SJCRH30 (cell line): ENCODE measurements at places on chromosomes 3 and 15.

GRCh38 chr3:120460862-120461261, 10.1 kb upstream of the FSTL1 start:
- DNase-seq = no peak

DNA sequence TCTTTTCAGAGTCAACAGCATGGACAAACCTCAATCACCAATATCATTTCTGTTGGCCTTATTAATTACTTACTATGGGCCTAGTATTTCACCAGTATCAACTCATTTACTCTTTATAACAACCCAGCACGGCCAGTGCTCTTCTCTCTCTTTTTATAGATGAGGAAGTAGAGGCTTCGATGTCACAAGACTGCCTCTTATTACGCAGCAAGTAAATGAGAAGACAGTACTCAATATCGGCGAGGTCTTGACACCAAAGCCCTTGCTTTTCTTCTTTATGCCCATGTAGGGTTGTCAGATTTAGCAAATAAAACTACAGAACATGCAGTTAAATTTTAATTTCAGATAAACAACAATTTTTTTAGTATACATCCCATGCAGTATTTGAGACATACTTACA, 99.0 kb upstream of the KCNMB2 start:
- no peak for DNase-seq

GRCh38 chr3:101963902-101964362, 114.6 kb downstream of the NFKBIZ start:
- no peak for DNase-seq

DNA sequence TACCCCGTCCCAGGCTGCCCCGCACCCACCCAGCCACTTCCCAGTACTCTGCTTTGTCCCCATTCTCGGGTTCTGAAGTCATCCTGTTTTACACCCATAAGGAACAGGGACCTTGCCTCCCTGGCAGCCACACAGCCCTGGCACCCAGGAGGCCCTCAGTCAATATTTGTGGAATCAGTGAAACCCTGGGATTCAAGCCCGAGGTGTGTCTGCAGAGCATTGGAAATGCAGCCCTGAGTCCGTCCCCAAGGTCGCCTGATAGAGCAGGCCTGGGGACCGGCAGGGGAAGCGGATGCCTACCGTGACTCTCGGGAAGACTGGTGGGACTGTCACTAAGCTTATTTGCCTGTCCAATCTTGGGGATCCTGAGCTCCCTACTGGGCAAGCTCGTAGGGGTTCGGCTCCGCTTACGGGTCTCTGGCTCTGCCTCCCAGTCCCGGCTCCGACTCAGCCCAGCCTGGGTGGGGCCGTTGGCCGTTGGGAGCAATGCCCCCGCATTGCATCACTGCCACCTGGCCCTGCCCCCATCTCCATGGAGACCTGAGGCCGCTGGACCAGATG, 64.4 kb upstream of the TAMM41 start:
- no peak for DNase-seq

GRCh38 chr15:39573844-39574243, 7.0 kb upstream of the THBS1 start:
- no peak for DNase-seq

DNA sequence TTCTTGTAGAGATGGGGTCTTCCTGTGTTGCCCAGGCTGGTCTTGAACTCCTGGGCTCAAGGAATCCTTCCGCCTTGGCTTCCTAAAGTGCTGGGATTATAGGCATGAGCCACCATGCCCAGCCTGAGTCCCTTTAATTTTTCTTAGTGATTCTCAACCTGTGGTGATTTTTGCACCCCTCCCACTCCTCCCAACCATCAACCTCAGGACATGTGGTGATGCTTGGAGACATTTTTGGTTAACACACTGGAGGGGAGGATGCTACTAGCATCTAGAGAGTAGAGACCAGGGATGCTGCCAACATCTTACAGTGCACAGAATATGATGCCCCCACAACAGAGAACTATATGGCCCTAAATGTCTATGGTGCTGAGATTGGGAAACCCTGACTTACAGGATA, 83.0 kb upstream of the LMOD3 start:
- no peak for DNase-seq

- no peak for DNase-seq
Measured at GRCh38 chr3:122184591-122184929, 1.1 kb downstream of the CASR start.

GRCh38 chr3:159775372-159775961, 213.2 kb upstream of the IL12A start:
- peak; percentile 49 for DNase-seq

DNA sequence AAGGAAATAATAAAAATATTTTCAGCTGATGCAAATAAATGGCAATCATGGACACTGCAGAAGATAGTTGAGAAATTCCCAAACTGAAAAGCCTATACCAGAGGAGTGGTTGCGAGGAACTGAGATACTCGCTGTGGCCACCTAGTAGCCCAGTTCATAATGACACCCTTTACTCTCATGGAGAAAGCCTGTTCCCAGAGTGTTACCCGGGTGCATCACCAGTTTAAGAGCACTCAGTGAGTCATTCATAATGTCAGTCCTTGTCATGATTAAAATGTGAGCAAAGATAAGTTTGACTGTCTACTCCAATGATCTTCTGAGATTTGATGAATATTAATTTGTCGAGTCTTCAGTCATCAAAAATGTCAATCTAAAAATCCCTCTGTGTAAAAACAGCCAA, 138.4 kb upstream of the LRRC3B start:
- DNase-seq = peak; percentile 5

GRCh38 chr3:194285024-194285849, 65.9 kb downstream of the CPN2 start:
- DNase-seq = no peak

DNA sequence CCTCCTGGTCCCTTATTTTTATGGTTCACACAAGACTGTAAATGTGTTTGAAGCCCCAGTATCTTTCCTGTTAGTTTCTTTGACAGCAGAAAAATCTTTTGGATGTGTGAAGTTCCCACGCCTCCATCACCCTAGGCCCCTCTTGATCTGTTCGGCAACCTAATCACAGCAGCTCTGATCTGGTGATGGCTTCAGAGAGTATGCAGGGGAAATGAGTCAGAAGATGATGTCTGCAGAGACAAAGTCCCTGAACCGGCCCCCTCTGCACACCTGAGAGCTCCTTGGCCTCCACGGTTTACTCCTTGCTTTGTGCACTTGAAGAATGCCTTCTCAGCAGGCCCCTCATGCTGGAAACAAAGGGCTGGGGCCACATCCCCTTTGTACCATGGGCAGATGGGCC, 63.5 kb downstream of the CLDN11 start:
- DNase-seq = no peak

DNA sequence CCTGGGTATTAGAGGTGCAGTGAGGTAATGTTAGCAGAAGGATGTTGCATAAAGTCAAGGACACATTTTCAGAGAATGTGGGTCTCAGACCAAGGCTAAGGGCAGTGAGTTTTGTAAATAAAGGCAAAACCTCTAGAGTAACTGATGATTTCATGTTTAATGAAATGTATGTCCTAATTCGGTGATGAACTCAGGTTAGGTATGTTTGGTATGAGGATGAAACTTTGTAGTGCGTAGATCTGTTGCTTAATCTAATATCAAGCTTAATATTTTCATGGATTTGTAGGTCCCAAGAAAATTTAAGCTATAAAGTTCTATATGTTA, 3.6 kb downstream of the USP50 start:
- DNase-seq = no peak

GRCh38 chr15:52121006-52121405, 8.4 kb upstream of the BCL2L10 start:
- no peak for DNase-seq

DNA sequence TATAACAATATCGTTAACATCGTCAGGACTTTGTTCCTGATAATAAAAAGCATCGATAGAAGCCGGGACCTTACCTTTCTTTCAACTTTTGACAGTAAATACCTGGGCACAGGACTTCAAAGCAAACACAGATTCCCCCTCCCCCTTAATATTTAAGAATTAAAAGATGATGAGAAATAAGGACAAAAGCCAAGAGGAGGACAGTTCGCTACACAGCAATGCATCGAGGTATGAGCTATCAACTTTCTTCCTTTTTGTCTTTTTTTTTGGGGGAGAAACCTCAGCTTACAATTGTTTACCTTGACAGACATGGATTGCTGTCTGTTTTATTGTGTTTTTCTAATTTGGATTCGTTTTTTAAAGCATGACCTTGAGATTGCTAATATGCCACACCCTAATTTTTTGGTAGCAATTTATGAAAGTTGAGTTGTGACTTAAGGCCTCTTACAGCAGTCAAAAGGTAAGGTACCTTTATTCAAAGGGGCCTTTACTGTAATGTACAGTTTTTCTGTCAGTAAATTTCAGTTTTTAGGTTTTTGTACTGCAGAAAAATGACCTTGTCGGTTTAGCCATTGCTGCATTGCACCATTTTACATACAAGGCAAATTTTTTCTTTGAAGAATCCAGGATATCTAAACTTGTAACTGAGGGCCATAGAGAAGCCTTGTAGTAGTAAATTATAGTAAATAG, 1.1 kb downstream of the CHD2 start:
- DNase-seq = peak; percentile 42

DNA sequence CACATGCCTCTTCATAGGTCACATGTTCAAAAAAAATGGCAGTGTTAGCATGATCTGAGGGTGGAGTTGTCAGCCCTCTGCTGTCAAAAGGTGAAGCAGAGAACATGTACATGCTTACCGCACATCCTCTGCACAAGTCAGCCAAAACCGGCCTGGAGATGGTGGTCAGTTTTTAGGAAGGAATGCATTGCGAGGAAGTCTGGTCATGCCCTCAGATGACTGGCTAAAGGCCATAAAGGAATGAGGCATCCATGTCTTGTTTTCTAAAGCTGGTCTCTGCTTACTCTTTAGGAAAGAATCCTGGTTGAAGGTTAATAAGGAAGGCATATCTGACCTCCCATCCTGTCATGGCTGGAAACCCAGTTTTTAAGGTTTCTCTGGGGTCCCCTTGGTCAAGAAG, 292.0 kb upstream of the CCDC54 start:
- no peak for DNase-seq

GRCh38 chr3:179558742-179559364, 3.9 kb upstream of the ACTL6A start:
- peak; percentile 77 for DNase-seq

DNA sequence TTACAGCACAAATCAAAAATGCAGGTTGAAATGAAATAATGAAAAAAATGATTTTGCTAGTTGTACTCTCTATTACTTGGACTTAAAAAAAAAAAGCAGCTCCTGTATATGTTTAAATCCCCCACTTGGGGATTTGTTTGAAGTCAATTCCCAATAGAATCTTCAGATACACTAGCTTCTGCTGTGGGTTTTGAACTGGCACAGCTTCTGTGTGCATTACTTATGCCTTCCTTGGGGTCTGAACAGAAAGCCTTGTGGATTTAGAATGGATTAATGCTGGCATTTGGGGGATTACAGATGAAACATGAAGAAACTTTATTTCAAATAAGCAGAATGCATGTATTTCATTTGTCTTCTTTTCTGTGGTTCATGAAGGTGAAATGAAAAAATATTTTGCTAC, 513.2 kb upstream of the TBL1XR1 start:
- peak; percentile 62 for DNase-seq

GRCh38 chr15:34248190-34248589, 23.4 kb downstream of the EMC4 start:
- DNase-seq = no peak

GRCh38 chr3:185727873-185728272, 97.0 kb downstream of the IGF2BP2 start:
- no peak for DNase-seq

DNA sequence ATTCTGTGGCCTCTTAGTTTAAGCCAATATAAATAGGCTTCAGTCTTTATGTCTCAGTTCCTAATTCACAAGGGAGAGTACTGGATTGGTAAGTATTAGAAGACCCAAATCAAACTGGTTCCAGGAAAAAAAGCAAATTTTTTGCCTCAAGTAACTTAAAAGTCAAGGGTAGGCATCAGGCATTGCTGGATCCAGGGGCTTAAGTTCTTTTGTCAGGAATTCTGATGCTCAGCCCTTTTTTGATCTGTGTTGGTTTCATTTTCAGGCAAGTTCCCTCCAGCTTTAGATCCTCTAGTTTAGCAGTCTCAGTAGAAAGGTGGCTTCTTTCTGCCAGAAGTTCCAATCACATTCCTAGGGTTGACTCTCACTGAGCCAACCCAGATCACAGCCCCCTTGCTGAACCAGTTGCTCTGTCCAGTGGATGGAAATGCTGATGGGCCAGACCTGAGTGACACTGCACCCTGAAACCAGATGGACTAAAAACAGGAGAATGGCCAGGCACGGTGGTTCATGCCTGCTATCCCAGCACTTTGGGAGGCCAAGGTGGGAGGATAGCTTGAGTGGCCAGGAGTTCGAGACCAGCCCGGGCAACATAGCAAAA, 253.5 kb downstream of the SHQ1 start:
- no peak for DNase-seq

DNA sequence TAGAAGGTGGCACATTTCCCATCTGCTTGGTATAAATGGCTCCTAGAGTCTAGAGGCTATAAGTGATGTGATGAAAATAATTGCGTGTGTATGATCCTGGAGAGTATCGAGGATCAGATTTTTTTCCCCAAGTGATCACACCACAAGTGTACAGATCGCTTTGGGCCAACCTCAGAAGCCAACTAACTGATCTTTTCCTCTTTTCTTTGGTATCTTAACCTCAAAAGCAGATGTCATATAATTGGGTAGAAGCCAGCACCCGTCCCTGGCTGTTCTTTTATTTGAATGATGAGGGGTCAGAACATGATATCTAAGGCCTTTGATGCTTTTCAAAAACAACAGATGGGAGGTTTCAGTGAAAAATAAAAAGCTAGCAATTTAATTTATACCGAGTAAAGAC, 3.3 kb downstream of the P2RY14 start:
- DNase-seq = no peak

DNA sequence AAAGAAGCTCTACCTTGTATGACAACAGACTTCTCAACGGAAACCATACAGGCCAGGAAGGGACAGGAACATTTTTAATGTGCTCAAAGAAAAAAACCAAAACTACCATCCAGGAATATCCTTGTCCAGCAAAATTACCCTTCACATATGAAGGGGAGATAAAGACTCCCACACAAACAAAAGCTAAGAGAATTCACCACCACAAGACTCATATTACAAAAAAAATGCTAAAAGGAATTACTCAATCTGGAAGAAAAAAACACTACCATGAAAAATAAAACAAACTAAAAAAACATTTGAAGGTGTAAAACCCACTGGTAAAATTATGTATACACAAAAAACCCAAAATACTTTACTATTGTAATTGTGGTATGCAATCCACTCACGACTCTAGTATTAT, 57.2 kb downstream of the DLG1 start:
- no peak for DNase-seq

DNA sequence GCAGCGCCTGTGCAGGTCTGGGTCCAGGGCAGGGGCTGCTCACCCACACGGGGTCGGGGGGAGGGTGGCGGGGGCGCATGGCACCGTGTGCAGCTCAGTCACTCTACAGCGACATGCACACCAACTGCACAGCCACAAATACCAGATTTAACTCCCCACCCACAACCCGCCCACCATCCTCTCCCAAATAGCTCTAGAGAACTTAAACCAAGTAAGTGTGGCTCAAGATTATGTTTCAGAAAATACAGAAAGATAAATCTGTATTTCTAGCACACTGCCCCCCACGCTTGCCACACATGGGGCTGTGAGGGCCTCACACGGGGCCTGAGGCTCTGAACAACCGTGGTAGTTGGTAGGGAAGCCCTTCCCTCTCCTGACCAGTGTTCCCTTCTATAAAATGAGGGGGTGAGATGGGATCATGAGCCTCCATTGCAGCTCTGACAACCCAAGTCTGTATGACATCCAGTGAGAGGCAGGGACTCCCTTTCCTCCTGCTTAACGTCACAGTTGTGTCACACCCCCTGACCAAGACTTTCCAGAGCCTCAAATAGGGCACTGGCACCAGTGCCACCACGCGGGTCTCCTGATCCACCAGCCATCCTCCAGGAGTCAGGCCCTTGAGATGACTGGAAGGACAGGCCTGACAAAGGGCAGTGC, 23.1 kb downstream of the POC1A start:
- DNase-seq = no peak
